Activated effector memory CD4-positive, alpha-beta T cell treated with anti-CD3 and anti-CD28 coated beads, Interleukin-2, amount 50 U/mL, for 16 hours (primary cell): ENCODE measurements at places on chromosomes 12 and 14.
A peak's percentile ranks its signal among the peaks of the same experiment; 100 is the strongest.

DNA sequence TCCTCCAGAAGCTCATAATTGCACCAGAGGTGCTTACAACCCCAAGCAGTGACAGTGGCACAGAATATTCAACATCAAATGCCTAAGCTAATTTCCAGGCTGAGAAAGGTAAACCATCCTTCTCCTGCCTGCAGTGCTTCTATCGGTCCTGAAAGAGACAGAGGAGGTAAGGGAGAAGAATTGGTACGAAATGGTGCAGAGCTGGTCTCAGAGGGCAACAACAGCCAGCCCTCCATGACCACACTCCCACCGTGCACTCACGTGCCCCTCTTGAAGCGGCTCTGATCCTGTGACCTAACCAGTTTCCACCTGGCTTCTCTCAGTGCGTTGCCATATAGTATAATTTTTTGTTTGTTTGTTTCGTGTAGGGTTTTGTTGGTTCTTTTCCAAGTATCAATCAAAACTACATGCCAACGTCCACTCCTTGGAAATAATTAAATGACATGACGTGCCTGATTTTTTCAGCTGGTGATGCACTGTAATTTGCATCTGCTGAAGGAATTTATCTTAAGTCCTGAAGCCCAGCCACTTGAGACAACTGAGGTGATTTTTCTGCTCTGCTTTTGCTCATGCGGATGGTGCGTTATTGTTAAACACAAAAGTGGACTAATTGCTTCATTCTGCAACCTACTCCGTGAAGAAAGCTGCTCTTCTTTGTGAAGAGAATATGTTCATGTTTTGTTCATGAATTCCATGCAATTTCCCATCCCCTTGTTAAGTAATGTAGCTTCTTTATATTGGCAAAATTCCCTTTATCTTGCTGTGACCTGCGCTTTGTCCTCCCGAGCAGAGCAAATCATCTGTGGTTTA is 1.3 kb upstream of the ATP2A2 start:
- DNase-seq = no peak

DNA sequence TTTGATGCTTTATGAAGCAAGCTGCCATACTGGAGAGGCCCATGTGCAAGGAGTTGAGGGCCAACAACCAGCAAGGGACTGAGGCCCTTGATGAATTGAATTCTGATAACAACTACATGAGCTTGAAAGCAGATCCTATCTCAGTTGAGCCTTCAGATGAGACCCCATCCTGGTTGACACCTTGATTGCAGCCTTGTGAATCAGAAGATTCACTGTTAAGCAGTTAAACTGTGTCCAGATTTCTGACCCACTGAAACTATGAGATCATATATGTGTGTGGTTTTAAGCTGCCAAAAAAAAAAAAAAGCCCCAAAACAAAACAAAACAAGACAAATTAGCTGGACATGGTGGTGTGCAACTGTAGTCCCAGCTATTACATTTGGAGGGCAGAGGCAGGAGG is 42.1 kb downstream of the GPR19 start:
- no peak for DNase-seq

GRCh38 chr12:12524128-12524527 is 38.5 kb downstream of the DUSP16 start:
- DNase-seq = no peak

DNA sequence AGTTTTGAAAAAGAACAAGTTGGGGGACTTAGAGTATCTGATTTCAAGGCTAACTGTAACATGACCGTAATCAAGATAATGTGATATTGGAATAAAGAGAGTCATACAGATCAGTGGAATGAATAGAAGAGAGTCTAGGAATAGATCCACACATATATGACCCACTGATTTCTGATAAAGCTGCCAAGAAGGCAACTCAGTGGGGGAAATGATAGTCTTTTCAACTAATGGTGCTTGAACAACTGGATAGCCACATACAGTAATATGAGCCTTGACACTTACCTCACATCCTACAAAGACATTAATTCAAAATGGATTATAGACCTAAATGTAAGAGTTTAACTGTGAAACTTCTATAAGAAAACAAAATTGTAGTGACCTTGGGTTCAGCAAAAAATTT is 3.8 kb downstream of the PRKCH start:
- DNase-seq = no peak

DNA sequence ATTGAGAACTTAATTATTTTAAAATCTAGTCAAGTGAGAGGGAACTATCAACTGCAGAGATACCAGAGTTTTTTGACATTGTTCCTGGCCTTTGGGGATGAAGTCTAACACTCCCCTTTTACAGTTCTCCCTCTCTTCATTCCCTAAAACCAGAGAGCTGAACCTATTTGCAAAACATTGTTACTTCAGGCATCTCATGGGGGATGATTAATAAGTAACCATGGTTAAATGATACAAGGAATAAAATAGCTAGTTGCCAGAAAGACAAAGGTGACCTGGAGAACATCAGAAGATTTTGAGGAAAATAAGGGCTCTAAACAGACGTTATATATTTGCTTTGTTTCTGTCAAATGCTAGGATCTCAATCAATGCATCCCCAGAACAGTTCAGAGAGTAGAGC is 42.3 kb downstream of the PDE6H start:
- DNase-seq = no peak

- peak; percentile 70 for DNase-seq
Observed at GRCh38 chr14:74875941-74876913, at the start of gene PROX2. Gene PROX2 (minus strand): TSS chr14:74876145. CDS start chr14:74863834, 12,311 bp downstream.

DNA sequence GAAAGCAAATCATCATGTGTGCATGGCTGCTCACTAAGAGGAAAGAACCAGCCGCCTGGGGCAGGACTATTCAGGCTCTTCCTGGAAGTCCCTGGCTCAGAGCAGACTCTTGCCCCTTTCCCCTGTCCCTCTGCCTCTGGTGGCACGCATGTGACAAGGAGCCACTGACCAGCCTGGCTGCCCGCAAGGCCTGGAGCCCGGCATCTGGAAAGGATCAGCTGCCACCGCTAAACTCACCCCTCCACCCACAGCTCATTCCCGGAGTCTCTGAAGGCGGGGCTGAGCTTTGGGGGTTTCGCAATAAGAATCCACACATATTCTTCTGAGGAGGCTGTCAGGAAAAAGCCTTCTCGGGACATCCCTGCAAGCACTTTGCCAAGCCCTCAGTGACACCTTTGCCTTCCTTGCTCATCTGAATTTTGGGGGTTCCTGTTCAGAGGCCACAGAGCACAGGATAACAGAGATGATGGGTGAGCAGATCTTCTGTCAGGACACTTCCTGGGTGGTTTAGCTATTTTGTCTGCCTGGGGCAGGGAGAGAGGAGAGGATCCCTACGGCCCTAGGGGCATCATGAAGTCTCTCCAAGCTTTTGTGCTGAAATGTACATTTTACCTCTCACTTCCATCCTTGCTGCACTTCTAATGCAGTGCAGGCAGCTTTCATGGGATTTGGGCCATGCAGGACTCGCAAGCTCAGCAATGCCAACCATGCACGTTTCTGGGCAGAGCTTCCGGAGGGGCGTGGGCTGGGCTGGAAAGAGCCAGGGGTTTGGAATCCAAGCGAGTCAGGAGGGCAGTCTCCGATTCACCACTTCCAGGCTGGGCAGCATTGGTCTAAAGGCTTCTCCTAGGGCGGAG is 124.8 kb upstream of the MAP1LC3B2 start:
- no peak for DNase-seq

DNA sequence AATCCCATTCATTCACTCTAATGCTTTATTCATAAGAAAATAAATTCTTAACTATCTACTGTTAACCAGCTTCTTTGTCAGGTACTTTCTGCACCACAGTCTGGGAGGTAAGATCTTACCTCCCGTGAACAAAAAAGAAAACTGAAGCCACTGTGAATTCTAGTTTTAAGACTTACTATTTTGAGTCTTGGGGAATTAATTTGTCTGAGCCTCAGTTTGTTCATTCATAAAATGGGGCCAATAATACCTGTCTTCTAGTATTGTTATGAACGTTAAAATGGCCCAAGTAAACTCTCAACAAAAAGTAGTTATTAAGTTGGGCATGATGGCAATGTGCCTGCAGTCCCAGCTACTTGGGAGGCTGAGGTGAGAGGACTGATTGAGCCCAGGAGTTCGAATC is 59.5 kb upstream of the BBS10 start:
- no peak for DNase-seq

DNA sequence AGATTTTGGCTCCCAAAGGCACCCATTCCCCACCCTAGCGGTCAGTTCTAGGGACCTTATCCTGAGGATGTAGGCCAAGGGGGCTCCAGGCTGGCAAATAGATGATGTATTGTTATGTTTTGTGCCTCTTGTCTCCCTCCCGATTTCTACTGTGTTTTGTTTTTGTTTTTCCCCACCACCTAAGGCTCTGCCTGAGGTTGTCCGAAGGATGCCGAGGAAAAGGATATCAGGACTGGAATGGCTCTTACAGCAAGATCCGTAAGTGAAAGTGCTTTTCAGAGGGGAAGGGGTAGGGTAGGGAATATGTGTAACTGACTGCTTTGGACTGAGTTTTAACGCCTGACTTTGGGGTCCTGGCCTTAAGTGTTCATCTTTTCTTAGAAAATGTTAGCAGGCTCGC is 6.6 kb downstream of the FOXG1 start:
- DNase-seq = no peak

- DNase-seq = no peak
Observed at GRCh38 chr14:22526218-22526617, 62.8 kb downstream of the DAD1 start.

GRCh38 chr14:50362764-50363713 is 33.6 kb downstream of the CDKL1 start:
- DNase-seq = peak; percentile 65

DNA sequence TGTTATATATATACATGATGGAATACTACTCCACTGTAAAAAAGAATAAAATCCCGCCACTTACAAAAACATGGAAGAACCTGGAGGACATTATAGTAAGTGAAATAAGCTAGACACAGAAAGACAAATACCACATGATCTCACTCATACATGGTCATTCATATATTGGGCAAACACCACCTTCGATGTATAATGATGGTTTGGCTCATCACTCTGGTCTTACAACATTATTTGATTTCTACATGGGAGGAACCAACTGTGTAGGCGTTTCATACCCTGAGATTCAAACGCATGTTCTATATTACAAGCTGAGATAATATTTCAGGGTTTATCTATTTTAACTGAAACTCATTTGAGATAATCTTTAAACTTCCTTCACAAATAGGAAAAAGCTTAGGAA is 48.3 kb downstream of the ABCD2 start:
- no peak for DNase-seq

DNA sequence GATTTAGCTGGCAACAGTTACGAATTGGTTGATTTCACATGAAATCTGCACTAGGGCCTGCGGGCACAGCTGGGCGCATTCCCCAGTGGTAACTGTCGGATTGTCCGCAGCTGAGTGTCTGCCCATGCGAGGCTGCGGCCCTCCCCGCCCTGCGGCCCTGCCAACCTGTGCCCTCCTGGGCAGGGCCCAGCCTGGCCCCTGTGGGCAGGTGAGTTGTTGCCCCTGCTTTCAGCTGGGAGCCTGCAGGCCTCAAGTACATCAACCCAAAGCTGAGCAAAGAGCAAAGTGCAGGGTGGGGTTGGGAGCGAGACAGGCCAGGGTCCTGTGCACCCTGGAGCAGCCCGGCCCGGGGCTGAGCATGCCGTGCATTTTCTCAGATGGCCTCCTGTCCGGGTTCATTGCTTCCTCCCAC is 89.1 kb downstream of the ADGRD1 start:
- no peak for DNase-seq

- no peak for DNase-seq
Observed at GRCh38 chr12:128661226-128661569, 162.6 kb downstream of the SLC15A4 start.

DNA sequence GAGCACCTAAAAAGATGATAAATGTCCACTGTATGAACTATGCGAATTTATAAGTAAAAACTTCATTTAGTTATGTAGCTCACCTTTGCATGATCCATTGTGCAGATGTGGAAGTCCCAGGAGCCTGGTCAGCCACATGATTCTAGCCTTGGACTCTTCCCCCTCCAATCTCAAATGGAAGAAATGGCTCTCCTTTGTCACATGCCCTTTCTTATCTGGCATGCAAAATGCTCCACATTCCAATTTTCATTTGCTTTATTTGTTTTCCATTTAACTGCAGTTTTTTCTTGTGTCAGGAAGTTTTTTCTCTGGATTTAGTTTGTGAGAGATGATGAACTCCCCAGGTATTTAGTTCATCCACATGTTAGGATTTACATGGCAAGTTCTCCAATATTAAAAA is 73.8 kb downstream of the DYRK2 start:
- no peak for DNase-seq

GRCh38 chr12:100566887-100567637 is 6.4 kb upstream of the GAS2L3 start:
- DNase-seq = no peak

DNA sequence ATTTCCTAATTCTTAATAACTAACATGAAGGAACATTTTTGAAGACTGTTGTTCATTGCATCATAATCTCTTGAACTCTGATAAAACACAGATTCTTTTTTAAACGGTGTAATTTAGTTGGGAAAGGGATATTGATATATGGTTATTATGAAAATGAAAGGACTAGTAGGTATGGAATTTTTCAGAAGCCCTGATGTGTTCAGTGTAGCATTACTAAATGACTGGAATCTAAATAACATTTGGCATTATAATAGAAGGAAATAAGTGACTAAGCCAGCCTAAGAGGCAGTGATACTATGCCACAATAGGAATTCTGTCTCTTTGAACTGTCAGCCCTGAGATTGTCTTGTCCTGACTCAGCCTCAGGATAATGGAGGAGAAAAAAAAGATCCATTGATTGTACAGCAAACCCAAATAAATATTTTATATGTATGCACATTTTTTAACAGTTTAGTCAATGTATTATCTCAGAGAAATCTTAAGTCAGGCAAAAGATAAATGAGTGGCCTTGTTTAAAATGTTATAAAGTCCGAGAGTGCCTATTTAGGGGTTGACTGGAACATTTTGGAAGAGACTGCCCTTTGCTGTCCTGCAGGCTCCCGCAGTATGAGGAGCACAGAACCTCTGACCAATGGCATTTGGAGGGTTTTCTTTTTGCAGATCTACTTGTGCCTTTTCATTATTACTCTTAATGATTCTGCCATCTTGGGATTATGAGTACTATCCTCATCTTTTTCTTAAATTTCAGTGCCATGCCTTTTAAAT is 271.2 kb downstream of the EGLN3 start:
- DNase-seq = no peak

DNA sequence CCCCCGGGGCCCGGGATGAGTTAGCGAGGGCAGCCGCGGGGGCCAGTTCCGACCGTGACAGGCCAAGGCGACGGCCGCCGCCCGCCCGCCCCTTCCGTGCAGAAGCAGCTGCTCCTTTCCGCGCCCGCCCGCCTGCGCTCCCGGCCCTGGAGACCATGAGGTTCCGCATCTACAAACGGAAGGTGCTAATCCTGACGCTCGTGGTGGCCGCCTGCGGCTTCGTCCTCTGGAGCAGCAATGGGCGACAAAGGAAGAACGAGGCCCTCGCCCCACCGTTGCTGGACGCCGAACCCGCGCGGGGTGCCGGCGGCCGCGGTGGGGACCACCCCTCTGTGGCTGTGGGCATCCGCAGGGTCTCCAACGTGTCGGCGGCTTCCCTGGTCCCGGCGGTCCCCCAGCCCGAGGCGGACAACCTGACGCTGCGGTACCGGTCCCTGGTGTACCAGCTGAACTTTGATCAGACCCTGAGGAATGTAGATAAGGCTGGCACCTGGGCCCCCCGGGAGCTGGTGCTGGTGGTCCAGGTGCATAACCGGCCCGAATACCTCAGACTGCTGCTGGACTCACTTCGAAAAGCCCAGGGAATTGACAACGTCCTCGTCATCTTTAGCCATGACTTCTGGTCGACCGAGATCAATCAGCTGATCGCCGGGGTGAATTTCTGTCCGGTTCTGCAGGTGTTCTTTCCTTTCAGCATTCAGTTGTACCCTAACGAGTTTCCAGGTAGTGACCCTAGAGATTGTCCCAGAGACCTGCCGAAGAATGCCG is 699 bp downstream of the MGAT2 start:
- peak; percentile 85 for DNase-seq

GRCh38 chr14:50383618-50384225 is 13.0 kb downstream of the CDKL1 start:
- no peak for DNase-seq
